Left kidney (tissue), 8 donors: ENCODE measurements at places on chromosomes 12 and 14. TPM values are rescaled to one million over a fixed set of nuclear protein-coding genes. Genes with fewer than 3 reads are reported as not detected.

DNA sequence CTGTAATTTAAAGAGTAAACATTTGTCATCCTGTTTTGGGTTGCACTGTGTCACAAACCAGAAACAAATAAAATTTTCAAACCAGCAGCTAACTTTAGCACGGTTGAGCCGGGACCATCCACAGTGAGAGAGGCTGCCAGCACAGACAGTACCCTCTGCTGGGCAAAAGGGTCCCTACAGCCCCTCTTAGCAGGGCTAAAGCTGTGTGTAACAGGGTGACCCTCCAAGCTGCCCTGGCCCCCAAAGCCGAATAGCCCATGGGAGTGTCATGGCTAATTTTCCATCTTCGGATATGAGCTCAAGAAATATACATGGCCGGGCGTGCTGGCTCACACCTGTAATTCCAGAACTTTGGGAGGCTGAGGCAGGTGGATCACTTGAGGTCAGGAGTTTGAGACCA, 157.1 kb upstream of the GRIN2B start:
- no peak for DNase-seq

- DNase-seq: no peak
Measured at GRCh38 chr14:105602799-105603793, 76.7 kb downstream of the TMEM121 start.

DNA sequence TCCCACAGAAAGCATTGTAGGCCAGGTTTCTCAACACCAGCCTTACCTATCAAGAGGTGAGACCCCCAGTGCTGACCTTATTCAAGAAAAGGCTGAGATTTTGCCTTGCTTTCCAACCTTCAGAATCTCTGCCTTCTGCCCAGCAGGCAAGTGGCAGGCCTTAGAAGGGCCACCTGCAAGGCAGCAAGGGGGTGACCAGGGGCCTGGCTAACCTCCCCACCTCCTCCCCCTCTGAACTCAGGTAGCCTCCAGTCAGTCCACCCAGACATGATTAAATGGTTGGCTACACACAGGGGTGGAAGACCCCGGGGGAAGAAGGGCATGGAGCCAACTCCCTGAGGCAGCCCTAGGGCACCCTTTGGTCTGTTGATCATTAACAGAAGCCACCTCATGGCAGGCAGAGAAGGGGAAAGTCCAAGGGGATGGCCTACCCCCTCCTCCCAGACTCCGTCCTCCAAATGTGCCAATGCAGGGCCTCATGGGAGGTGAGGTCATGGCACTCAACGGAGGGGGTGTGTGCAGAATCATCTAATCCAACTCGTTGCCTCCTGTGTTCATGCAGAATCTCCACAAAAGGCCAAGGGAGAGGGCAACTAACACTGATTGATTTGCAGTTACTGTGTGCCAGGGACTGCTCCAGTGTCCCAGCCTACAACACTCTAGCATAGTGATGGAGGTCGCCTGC, 8.5 kb downstream of the ZFP36L1 start:
- DNase-seq: peak; percentile 76

IFI27 gene
- polyA plus RNA-seq: 5.5 TPM

GRCh38 chr14:21042918-21043317, 756 bp downstream of the RNASE7 start:
- DNase-seq: no peak

DNA sequence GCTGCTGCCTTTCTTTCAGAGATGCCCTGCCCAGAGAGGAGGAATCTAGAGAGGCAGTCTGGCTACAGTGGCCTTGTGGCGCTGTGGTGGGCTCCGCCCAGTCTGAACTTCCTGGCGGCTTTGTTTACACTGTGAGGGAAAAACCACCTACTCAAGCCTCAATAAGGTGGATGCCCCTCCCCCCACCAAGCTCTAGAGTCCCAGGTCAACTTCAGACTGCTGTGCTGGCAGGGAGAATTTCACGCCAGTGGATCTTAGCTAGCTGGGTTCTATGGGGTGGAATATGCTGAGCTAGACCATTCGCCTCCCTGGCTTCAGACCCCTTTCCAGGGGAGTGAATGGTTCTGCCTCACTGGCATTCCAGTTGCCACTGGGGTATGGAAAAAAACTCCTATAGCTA, 25.6 kb downstream of the SPATA7 start:
- no peak for DNase-seq

GRCh38 chr14:27917896-27918295, 848.7 kb upstream of the FOXG1 start:
- no peak for DNase-seq

PKP2 gene
- polyA plus RNA-seq: 25.4 TPM

KSR2 gene
- polyA plus RNA-seq: 1.2 TPM

FAM90A1 gene
- 3.8 TPM for polyA plus RNA-seq

GRCh38 chr12:26854031-26854390, 21.0 kb upstream of the ITPR2 start:
- DNase-seq: no peak

GRCh38 chr12:85191-85666, 18.7 kb downstream of the IQSEC3 start:
- no peak for DNase-seq

SPATS2 gene
- polyA plus RNA-seq: 60.5 TPM
